ENCODE measurements at places on chromosomes 1 and 21.

- no peak overlapping the region for H3K27ac ChIP-seq
- H3K27me3 ChIP-seq = no peaks in the 10 kb centered on the region
- DNase-seq = no peak
- no peak overlapping the region for H3K4me3 ChIP-seq
- H3K4me1 ChIP-seq = no peaks in the 10 kb centered on the region
These were observed 138.5 kb upstream of the SYT6 start for GRCh38 chr1:114292194-114292593.

DNA sequence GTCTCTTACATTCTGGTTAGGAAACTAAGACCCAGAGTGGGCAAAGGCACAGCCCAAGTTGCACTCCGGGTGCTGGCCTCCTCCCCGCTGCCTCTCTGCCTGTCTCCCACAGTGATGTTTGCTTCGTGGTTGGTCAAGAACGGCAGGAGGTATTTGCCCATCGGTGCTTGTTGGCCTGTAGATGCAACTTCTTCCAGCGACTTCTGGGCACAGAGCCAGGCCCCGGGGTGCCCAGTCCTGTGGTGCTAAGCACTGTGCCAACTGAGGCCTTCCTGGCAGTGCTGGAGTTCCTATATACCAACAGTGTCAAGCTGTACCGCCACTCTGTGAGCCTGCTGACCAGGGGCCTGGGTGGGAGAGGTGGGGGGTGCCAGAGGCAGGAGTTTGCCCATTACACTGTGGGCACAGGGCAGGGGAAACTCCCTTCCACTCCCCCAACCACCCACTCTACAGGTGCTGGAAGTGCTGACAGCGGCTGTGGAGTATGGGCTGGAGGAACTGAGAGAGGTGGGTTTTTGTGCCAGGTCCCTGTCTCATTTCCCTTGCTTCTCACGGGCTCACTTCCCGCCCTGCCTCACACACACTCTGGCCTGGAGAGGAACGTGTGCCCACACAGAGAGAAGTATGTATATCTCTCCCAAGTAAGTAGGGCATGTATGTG is 1.9 kb downstream of the BTBD19 start:
- no peak for DNase-seq
- H3K4me3 ChIP-seq = no peak overlapping the region
- H3K27me3 ChIP-seq = no peaks in the 10 kb centered on the region
- H3K36me3 ChIP-seq = peaks cover 7% of the 10 kb centered on the region

DNA sequence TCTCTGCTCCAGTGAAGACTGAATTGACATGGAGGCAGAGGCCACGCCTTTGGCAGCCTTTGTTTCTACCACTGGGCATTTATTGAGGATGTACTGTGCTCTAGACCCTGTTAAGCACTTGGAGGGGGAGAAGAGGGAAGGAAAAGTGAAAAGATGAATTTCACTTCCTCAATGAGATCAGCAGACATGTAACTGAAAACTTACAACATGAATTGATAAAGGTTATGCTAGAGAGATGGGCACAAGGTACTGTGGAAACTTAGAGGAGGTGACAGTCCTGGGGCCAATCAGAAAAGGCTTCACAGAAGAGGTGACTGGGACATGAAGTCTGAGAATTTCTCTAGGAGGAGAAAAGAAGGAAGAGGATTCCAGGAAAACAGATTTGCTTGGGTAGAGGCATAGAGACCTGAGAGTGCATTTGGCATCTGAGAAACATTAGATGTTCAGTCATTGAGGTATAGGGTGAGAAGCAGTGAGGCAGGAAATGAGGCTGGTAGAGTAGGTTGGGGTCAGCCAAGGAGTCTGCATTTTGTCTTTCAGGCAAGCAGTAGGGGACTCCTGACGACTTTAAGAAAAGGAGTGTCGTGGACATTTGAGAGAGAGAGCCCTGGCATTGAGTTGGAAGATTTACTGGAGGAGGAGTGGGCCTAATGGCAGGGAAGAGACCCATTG is 113.0 kb downstream of the SYT2 start:
- H3K4me3 ChIP-seq = no peak overlapping the region
- no peaks in the 10 kb centered on the region for H3K4me1 ChIP-seq
- DNase-seq = no peak
- H3K27me3 ChIP-seq = no peaks in the 10 kb centered on the region
- no peaks in the 10 kb centered on the region for H3K36me3 ChIP-seq

DNA sequence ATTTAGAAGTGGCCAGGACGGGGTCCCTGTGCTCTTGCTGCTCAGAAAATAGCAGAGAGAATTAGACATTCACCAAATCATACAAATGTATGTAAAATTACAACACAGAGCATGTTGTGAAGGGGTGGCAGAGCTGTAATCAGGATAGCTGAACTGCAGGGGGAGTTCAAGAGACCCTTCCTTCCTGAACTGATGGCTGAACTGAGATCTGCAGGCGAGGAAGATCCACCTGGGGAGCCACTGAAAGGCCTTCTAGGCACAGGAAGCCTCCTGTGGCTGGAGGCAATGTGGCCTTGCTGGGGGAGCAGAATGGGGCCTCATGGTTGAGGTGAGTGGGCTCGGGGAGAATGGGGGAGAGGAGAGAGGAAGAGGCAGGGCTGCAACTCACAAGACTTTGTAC is 216.5 kb downstream of the PRDM2 start:
- H3K27me3 ChIP-seq = no peaks in the 10 kb centered on the region
- H3K4me1 ChIP-seq = no peaks in the 10 kb centered on the region
- H3K27ac ChIP-seq = no peak overlapping the region
- DNase-seq = no peak

- H3K4me1 ChIP-seq = peaks cover 11% of the 10 kb centered on the region
- no peaks in the 10 kb centered on the region for H3K36me3 ChIP-seq
- no peak for DNase-seq
- no peak overlapping the region for H3K4me3 ChIP-seq
- peak overlapping the region; percentile 41 for H3K27ac ChIP-seq
These were observed 41.3 kb upstream of the FHAD1 start for GRCh38 chr1:15205586-15206346.

- H3K27me3 ChIP-seq = no peaks in the 10 kb centered on the region
- no peaks in the 10 kb centered on the region for H3K4me1 ChIP-seq
- H3K27ac ChIP-seq = no peak overlapping the region
- no peak for DNase-seq
- no peaks in the 10 kb centered on the region for H3K36me3 ChIP-seq
These were observed 8.0 kb upstream of the FOXJ3 start for GRCh38 chr1:42343049-42343448.

- H3K4me3 ChIP-seq = no peak overlapping the region
- H3K36me3 ChIP-seq = no peaks in the 10 kb centered on the region
- DNase-seq = no peak
- no peak overlapping the region for H3K27ac ChIP-seq
- no peaks in the 10 kb centered on the region for H3K4me1 ChIP-seq
These were observed 14.3 kb upstream of the COX20 start for GRCh38 chr1:244821134-244821533.

GRCh38 chr1:17865912-17866739 is 111.0 kb downstream of the ACTL8 start:
- H3K36me3 ChIP-seq = no peaks in the 10 kb centered on the region
- no peaks in the 10 kb centered on the region for H3K27me3 ChIP-seq
- H3K4me3 ChIP-seq = no peak overlapping the region
- no peak overlapping the region for H3K27ac ChIP-seq

DNA sequence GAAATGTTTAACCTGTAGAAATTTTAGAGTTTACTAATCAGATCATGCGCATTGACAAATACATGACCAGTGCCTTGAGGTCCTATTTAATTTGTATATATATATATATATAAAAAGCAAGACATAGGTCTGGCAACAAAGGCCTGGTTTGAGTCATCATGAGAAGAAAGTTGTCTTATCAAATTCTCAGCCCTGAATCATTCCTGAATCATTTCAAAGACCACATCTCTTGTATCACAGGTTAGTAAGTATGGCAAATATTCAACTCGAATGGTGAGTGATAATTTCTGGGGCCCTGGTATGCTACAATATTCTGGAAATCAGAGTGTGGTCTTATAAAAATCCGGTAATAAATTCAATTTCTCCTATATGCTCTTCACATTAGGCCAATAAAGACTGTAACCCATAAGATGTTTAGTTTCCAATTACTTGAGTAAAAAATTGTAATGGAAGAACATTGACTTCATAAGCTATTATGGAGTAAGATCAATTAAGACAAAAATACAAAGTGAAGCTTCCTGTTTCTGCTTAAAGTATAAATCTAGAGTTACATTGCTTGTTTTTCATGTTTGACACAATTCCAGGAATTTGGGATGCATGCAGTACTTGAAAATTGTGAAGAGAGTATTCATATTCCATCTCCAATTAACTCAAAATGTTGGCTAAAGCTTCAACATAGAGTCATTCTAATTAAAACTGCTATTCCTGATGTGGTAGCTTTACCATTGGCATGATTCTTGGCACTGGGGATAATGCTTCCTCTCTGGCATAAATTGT is 309.4 kb downstream of the BRINP3 start:
- no peak overlapping the region for H3K27ac ChIP-seq
- no peaks in the 10 kb centered on the region for H3K4me1 ChIP-seq
- no peaks in the 10 kb centered on the region for H3K36me3 ChIP-seq

- no peaks in the 10 kb centered on the region for H3K27me3 ChIP-seq
- DNase-seq = no peak
- no peaks in the 10 kb centered on the region for H3K36me3 ChIP-seq
- H3K27ac ChIP-seq = no peak overlapping the region
These were observed 105.5 kb downstream of the HHAT start for GRCh38 chr1:210434223-210434622.

DNA sequence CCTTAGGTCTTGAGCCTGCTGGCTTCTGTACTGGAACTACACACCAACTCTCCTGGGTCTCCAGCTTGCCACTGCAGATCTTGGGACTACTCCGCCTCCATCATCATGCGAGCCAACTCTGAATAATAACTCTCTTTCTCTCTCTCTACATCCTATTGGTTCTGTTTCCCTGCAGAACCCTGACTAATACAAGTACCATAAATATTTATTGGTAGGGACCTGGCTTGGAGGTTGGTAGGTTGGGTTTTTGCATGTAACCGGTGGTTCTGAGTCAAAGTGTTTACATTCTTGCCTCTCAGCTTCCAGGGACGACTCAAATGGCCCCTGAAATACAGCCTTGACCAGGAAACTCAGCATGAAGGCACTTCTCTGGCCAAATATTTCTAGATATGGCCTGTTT is 110.4 kb downstream of the KCND3 start:
- no peak overlapping the region for H3K27ac ChIP-seq
- H3K36me3 ChIP-seq = no peaks in the 10 kb centered on the region
- no peaks in the 10 kb centered on the region for H3K4me1 ChIP-seq
- DNase-seq = no peak

DNA sequence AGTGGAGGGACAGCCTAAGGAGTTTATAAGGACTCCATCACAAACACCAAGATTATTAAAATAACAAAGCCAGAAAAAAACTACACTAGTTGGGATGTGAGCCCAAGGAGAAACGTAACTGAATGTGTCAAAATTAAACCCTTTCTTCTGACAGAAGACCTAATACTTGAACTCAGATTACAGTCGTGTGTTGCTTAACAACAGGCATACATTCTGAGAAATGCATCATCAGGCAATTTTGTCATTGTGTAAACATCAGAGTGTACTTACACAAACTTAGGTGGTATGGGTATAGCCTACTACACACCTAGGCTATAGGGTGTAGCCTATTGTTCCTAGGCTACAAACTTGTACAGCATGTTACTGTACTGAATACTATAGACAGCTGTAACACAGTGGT is 23.4 kb downstream of the DSTYK start:
- no peaks in the 10 kb centered on the region for H3K36me3 ChIP-seq
- peaks cover 7% of the 10 kb centered on the region for H3K4me1 ChIP-seq
- H3K27me3 ChIP-seq = no peaks in the 10 kb centered on the region

- H3K4me3 ChIP-seq = no peak overlapping the region
- no peaks in the 10 kb centered on the region for H3K36me3 ChIP-seq
- DNase-seq = no peak
- H3K27ac ChIP-seq = no peak overlapping the region
These were observed 1.4 kb upstream of the CFH start for GRCh38 chr1:196650403-196650802.

- H3K36me3 ChIP-seq = no peaks in the 10 kb centered on the region
- no peak overlapping the region for H3K27ac ChIP-seq
- no peak for DNase-seq
- no peaks in the 10 kb centered on the region for H3K27me3 ChIP-seq
These were observed 303.6 kb downstream of the MATN1 start for GRCh38 chr1:30419831-30420230.

- no peaks in the 10 kb centered on the region for H3K4me1 ChIP-seq
- H3K27me3 ChIP-seq = no peaks in the 10 kb centered on the region
- H3K36me3 ChIP-seq = no peaks in the 10 kb centered on the region
- no peak overlapping the region for H3K27ac ChIP-seq
These were observed 149.6 kb downstream of the DISC1 start for GRCh38 chr1:231776010-231776756.

DNA sequence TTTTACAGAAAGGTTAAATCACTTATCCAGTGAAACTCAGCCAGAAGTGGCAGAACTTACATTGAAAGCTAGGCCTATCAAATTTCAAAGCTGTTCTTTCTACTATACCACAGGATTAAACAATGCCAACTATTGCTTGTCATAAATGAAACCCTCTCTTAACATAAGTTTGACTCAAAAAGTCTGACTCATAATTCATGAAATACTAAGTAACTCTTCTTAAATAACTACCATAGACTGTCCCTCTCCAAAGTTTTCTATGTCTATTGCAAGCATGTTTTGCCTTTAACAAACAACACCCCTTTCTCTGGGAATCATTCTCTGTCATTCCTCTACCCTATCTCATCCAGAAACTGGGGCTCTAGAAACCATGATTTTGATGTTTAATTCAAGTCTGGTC is 109.5 kb upstream of the UBE2U start:
- H3K36me3 ChIP-seq = no peaks in the 10 kb centered on the region
- no peaks in the 10 kb centered on the region for H3K27me3 ChIP-seq
- H3K27ac ChIP-seq = no peak overlapping the region

Measured in iPS DF 6.9 (cell line).